ENCODE measurements at places on chromosomes 5 and 9.
A peak's percentile ranks its signal among the peaks of the same experiment; 100 is the strongest.

DNA sequence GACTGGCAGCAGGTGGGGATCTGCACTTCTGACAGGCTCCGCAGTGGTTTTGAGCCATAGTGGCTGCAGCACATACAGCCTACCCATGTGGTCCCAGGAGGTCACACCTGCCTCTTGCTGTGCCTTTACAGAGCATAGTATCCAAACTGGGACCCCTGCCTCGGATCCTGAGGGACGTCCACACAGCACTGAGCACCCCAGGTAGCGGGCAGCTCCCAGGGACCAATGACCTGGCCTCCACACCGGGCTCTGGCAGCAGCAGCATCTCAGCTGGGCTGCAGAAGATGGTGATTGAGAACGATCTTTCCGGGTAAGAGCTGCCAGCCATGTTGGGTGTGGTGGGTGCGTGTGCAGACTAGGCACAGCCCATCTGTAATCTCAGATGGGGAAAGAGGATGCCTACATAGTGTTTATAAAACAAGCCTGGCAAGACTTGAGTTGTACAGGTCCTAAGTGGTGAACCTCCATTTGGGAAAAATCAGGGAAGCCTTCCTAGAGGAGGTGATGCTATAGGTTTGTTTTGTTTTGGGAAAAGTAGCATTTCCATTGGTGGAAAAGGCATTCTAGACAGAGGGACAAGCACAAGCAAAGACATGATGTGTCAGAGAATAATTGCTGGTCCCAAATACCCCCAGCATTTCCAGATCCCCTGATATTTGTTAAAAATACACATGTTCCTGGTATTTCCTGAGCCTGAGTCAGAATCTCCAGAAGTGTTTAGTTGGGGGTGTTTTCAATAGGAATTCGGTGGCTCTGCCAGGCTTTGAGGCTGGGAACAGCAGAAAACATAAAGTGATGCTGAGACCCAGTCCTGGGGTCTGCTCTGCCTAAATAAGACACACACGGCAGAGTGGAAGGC lies 119.2 kb downstream of the DAB2IP start:
- no peak for DNase-seq

- no peak for DNase-seq
Observed at GRCh38 chr5:9452181-9452580, 93.7 kb downstream of the SEMA5A start.

- DNase-seq = no peak
Observed at GRCh38 chr5:151470439-151470838, 23.0 kb downstream of the SLC36A1 start.

DNA sequence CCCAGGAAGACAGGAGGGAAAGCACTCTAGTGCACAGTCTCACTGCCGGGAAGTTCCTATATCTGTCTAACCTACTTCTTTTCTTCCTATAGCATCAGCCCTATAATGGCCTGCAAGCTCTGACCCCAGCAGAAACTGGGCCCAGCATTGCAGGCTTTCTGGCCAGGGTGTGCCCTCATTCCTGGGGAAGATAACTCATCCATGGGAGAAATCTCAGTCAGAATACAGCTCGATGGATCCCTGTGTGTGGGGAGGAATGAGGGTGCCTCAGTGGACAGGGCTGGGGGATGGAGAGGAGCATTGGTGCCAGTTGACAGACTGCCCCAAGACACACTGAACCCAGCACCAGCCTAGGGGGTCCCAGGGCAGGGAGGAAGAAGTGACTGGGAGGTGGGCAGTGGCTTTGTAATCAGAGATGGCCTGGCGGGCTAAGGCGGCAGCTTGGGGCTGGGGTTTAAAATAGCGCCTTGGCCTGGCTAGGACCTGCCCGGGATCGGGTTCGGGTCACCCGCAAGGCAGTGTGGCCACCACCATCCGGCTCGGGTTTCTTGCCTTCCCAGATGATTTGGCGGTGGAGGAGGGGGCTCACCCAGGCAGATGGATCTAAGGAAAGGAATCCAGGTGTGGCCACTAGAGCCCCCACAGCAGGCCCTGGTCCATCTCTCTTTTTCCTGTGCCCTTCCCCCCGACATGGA lies 7.6 kb upstream of the CXXC5 start:
- DNase-seq = no peak

DNA sequence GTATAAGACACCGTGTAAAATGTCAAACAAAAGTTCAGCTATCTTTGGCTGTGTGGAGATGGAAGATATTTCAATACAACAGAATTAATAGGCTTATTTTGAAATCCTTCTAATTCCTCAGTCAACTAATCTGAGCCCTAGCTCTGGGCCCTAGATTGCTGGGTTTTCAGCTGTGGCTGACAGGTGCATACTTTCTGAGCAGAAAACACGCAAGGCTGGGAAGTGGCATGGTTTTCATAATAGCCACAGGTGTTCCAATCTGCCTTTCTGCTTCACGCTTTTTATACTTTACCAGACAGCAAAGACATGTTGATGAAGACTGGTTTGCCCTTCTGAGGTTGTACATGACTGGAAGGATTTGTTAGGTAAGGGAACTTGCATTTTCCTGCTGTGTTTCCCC lies 20.7 kb upstream of the XPA start:
- DNase-seq = no peak

GRCh38 chr9:76161106-76161505 lies 233.1 kb downstream of the RFK start:
- DNase-seq = no peak

DNA sequence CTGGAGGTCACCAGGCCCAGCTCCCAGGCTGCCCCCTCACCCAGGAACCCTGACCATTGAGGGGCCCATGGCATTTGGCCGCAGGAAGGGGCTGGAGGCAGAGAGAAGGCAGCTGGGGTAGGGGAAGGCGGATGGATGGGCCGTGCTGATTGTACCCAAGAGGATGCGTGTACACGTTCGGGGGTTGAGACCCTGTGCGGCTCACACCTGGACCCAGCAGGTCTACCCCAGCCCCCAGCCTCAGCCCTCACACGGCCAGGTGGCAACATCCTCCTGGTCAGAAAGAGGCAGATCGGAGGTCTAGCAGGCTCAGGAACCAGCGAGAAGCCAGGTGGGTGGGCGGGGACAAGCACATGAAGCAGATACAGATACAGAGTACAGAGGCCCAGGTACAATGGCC lies 33.7 kb downstream of the NACC2 start:
- DNase-seq = no peak

GRCh38 chr5:6419340-6419852 lies 29.3 kb upstream of the UBE2QL1 start:
- DNase-seq = no peak

GRCh38 chr5:43634621-43635020 lies 31.6 kb downstream of the NNT start:
- no peak for DNase-seq

GRCh38 chr5:66904189-66904588 lies 292.4 kb downstream of the CD180 start:
- DNase-seq = no peak

DNA sequence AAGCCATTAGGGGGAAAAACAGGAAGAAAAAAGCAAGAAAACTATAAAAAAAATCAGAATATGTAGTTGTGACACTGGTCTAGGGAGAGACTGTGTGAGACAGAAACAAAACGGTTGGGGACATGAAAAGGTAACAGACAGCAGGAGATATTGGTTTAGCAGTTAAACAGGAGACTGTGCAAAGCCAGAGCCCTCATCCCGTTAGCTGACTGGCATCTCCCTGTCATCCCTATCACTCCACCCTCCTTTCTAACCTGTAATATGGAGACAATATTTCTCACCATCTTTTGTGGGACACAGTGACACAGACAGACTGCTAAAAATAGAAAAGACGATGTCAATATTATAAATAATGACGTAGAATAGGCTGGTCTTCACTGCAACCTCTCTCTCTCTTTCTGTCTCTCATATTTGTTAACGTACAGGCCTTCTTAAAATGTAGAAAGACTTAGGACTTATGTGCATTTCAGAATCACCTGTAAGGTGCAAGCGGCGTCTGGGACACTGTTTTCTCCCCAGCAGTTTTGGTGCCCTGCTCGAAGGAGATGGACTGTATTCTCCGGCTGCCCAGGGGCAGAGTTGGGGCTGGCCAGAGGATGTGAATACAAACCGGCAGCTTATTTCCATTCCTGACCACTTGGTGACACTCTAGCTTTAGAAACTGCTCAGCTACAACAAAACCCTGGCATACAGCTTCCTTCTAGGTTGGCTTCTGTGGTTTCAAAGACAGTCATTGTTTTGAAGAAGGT lies 190.6 kb downstream of the MAT2B start:
- DNase-seq = peak; percentile 84

DNA sequence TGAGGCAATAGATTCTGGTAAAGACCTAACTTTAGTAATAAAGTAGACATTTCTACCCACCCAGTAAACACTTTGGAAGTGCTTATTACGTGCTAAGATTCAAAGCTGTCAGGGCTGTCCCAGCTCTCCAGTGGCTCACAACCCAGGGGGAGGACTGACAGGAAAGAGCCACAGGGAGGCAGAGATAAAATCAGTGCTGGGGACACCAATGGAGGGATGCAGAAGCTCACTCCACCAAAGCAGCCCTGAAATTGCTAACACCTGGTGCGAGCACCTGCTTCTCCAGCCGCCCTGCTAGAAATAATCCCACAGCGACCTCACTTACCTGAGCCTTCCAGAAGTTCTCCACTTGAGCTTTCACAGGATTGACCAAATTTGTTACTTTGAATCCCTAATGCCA lies 501.0 kb downstream of the BNC2 start:
- no peak for DNase-seq

Data from KBM-7 (cell line).